ENCODE measurements at places on chromosomes 1 and 21.

DNA sequence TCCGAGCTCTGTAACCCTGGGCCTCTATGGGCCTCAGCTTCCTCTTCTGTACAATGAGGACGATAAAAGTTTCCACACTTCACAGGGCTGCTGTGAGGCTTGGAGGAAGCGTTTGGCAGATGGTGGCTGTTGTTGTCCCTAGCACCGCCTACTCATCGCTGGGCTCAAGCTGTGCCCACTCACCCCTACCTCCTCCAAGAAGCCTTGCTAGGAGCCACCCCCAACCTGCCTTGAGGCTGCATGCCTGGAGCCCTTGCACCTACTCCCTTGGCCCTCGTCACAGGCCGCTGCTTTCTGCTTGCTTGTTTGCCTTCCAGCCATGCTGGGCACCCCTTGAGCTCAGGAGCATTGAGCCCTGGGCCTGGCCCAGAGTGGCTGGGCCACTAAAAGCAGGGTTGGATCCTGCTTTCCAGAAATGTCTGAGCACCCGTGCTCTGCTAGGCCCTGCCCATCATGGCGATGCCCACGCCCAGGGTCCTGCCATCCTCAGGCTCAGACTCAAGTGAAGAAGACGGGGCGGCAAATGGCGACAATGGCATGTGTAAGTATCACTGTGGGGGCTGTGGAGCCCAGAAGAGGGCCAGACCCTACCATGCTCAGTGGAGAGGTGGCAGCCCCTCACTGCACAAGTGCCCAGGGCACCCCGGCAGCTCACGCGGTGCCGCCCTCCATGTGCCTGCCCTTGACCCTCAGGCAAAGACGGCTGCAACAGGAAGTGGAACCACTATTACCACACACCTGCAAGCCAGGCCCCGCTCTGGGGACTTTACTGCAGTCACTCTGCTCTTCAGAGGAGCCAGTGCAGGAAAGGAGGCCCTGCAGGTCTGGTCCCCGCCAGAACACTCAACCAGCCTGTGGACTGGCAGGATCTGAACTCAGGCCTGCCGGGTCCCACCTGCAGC, 9.5 kb downstream of the SH3BGRL3 start:
- no peak for DNase-seq

DNA sequence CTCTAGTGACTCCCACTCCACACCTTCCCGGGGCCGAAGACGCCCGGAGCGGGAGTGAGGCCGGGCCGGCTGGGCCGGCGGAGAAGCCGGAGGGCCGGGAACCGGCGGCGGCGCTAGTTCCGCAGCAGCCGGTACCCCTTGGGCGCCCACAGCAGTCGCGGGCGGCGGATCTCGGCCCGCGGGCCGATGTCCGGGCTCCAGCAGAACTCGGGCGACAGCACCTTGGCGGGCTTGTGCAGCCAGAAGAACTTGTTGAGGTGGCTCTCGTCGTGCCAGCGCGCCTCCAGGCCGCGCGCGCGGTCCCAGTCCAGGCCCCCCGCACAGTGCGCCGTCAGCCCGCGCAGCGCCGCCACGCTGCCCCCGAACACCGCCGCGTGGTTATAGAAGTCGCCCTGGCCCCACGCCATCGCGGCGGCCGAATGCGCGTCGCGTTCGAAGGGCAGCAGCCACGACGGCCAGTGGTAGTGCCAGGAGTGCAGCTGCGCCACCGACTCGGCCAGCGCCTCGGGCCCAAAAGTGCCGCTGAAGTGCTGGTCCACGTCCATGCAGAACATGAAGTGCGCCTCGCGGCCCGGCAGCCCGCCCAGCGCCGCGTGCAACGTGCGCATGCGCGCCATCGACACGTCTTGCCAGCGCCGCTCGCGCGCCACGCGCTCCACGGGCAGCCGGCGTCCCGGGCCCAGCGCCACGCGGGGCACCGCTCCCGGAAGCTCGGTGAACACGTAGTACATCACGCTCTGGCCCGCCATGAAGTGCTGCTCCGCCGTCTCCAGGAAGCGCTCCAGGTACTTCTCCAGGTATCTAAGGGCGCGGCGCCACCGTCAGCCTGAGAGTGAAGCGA, 14.0 kb downstream of the A3GALT2 start:
- no peak for DNase-seq

- no peak for DNase-seq
Measured at GRCh38 chr1:231767471-231767870, 140.9 kb downstream of the DISC1 start.

DNA sequence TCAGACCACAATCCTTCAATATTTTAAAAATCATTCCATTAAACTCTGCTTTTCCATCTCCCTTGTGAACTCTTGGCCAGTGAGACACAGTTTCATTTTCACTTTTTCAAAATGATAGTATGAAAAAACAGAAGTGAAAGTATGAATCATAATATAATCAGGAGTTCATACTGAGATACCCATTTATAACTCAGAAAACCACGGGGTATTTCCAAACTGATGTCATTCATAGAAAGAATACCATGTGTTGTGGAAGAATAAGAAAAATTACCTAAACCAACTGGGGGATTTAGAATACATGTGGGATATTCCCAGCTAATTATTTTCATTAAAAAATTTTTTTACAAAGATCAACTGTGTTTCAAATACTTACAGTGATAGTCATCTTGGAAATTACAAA, 149.9 kb downstream of the MRPL39 start:
- DNase-seq, result no peak

DNA sequence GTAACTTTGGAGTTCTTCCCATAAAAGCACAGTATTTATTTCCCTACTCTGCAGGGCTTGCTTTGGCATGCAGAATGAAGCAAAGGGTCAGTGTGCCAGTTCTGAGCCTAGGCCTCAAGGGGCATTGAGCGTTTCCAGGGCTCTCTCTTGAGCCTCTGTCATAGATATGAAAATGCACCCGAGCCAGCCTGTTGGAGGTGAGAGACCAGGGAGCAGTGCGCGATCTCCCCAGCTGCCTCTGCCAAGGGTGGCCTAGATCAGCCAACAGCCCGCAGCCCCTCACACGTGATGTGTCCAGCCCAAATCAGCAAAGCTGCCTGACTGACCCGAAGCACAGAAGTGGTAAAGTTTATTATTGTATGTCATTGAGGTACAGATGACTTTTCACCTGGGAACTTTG, 63.7 kb downstream of the TENT5C start:
- DNase-seq, result no peak

DNA sequence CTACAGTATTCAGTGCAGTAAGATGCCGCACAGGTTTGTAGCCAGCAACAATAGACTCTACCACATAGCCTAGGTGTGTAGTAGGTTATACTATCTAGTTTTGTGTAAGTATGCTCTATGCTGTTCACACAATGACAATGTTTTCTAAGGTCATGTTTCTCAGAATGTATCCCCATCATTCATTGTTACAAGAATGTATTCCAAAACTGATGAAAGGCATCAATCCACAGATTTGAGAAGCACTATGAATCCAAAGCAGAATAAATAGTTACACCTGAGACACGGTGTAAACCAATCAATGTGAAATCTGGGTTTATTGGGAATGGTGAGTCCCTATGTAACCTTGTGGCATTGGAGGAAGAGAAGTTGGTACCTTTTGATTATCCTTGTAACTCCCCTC, 54.5 kb upstream of the MARK1 start:
- DNase-seq, result no peak

DNA sequence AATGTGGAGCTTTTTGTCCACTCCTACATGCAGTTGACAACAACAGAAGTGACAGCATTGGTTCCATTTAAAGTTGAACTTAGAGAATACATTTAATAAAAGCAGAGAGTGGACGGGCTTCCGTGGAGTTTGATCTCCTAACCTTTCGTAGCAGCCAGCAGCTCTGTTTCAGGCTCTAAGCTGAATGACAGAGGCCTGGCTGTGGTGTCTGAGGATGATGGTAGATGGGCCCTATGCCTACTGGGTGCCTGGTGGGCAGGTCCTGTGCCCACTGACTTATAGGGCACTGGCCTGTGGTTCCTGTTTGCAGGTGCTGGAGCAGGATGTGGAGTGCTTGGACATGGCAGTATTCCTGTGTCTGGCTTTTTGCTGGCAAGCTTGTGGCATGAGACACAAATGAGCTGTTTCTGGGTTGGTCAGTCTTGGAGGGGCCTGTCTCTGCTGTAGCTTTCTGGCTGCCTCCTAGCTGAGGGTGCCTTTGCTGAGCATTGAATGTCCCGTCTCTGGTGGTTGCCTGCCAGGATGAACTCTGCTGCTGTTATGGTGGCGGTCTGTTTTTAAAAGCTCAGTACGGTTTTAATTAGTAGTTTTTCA, 54.6 kb downstream of the PRDM2 start:
- no peak for DNase-seq

DNA sequence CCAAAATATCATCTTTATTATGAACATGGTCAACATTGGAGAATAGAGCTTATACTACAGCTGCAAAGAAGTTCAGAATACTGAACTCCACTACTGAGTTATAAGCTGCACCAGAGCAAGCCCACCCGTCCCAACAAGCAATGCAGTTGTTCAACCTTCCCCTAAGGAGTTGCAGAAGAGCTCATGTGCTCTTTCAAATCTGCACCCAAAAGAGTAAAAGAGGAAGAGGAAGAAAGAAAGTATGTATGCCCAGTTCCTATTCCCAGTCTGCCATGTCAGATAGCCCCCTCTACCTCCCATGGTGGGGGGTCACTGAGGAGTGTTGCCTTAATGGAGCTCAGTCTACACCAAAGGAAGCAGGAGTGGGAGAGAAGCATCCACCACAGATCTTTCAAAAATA, 6.9 kb downstream of the C1orf162 start:
- DNase-seq, result no peak

DNA sequence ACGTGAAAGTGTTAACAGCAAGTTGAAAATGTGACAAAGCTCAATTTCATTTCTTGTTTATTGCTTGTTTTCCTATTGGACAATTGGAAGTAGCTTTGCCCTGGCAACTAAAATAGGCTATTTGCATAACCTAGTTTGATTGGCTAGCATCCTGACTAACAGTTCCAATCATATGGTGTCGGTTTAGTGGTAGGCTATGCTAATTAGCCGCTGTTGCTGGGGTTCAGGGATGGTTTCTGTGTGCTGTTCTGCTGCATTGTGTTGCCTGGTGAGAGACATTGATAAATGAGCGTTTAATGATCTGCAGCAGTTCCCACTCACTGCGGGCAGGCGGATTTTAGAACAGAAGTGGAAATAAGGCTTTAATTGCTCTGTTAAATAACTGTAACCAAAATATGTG, 68.5 kb downstream of the DYRK1A start:
- DNase-seq, result peak; percentile 94

- no peak for DNase-seq
Measured at GRCh38 chr1:119664067-119664466, 16.0 kb upstream of the ZNF697 start.

DNA sequence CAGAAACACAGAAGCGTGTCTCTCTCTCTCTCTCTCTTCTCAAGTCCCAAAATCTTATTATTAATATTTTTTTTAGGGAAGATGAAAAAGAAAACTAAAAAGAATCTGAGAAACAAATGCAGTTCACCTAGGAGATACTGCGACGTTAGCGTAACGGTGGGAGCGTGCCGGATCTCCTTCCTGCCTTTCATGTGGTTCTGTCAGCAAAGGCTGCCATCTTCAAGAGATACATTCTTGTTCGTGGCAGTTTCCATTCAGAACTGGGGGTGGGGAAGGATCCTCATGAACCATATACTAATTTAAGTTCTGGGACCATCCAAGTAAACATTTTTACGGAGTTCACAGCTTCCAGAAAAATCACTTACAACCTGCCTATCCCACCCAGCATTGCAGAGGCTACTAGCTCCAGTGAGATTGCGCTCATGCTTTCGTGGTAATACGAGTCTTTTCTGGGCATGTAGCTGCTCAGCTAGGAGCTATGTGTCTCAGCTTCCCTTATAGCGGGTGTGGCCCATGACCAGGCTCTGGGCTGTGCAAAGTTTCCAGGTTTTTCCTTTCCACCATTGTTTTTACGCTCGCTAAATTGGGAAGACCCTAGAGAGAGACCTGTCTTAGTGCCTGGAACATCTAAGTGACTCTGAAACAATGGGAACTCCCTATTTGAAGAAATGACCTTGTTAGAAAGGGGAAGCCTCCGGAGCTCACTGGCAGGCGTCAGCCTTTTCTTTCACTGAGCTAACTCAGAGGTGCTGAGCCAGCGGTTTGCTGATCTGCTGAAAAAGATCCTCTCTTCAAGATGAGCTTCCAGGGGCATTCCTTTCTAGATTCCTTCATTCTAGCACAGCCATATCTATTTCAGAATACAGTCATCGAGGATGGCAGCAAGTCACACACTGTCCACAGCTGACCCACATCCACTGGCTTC, 17.3 kb downstream of the SLAMF1 start:
- peak; percentile 52 for DNase-seq

- DNase-seq, result no peak
Measured at GRCh38 chr1:2788506-2789163, 12.9 kb downstream of the TTC34 start.

DNA sequence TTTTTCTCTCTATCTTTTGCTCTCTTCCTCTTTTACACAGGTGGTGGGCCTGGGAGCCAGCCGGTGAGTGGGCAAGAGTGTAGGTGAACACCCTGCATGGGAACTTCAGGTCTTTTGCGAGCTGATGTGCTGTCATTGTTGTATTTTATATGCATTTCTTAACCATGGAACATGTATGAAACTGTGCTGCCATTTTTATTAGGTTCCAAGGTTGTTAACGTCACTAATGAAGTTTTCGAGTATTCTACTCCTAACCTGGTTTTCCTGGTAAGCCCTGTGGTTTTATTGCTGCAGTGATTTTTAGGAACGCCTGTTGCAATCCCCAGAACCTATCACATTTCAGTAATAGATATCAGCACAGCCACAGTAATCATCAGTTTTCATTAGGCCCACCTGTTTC, 14.8 kb upstream of the NID1 start:
- no peak for DNase-seq

DNA sequence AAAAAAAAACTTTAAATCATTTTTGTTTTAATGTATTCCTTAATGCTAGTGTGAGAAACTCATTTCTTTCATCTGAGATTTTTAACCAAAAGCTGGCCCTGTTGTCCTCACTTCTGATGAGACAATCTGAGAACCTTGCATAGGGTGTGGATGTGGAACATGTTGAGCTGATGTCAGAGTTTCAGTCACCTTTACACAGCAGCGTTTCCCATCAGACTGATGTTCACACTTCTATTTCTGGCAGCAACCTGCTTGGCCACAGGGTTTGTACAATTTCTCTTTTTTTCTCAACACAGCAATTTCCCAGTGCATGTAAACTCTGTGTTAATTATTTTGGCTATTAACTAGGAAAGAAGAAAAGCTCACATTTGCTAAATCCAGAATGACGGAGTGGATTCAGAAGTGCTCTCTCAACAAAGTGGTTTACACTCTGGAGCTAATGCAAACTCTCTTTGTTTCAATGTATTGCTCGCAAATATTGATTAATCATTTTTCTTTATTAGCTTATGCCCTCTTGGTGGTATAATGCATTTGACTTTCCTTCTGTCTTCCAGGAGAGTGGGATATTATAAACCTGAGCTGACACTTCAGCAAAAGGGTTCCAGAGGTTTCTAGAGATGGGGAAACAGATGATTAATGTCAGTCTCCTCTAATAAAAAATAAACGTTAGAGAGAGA, 70.5 kb upstream of the HSPA13 start:
- DNase-seq, result no peak

DNA sequence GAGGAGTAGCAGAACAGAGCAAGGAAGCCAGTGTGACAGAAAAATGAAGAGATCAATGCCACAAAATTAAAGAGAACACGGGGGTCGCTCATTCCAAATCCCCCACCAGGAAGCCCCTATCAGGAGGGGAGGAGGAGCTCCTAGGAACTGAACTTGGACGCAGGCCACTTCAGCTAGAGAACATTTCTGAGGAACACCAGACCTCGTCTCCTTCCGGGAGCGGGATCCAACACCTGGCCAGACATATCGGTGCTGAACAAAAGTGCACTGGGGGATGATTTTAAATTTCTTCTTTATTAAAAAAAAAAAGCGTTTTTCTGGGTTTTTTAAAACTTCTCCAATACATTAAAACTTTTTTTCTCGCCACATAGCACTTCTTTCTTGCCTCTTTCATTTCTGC, 40.8 kb downstream of the OLFML2B start:
- no peak for DNase-seq

GRCh38 chr1:193325042-193325441, 138.6 kb upstream of the B3GALT2 start:
- DNase-seq, result no peak

Measured in globus pallidus (tissue), 1 donor.